Kidney tubule cell (primary cell): ENCODE measurements at places on chromosomes 3 and 15.

GRCh38 chr3:188001093-188001492, 152.9 kb upstream of the LPP start:
- DNase-seq: no peak

- DNase-seq: peak; percentile 40
Measured at GRCh38 chr3:171953301-171954022, 85.9 kb upstream of the FNDC3B start.

GRCh38 chr3:118487734-118488133, 546.9 kb downstream of the IGSF11 start:
- DNase-seq: no peak

DNA sequence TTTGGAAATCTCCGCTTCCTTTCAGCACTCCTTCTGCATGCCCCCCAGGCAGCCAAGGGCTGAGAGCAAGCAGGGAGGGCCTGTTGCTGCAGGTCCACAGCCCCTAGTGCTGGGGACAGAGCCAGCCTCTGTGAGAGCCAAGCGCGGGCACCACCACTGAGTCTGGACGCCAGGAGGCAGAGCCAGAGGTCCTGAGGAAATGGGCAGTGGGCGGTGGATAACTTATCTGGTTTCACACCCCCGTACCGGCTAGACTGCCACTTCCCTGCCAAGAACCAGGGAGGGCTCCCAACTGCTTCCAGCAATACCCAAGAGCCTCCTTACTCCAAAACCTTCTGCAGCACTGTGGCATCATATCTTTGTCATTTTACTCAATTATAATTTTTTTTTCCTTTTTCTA, 141.6 kb upstream of the IGF1R start:
- DNase-seq: no peak

- DNase-seq: no peak
Measured at GRCh38 chr3:79947957-79948356, 180.2 kb upstream of the ROBO1 start.

DNA sequence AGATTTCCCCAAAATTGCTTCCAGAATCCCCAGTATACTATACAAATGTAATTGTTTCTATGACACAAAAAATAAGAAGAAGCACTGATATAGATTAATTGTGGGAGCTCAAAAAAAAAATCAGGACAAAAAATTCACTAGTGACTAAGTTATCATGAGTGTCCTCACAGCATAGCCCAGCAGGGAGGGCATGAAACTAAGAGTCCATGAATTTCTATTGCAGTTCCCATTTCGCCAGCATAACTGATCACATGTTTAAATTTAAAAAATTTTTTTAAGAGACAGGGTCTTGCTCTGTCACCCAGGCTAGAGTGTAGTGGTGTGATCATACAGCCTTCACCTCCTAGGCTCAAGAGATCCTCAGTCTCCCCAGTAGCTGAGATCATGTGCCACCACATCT, 10.6 kb downstream of the NCEH1 start:
- no peak for DNase-seq

GRCh38 chr3:194711913-194712312, 26.2 kb downstream of the FAM43A start:
- peak; percentile 96 for DNase-seq

DNA sequence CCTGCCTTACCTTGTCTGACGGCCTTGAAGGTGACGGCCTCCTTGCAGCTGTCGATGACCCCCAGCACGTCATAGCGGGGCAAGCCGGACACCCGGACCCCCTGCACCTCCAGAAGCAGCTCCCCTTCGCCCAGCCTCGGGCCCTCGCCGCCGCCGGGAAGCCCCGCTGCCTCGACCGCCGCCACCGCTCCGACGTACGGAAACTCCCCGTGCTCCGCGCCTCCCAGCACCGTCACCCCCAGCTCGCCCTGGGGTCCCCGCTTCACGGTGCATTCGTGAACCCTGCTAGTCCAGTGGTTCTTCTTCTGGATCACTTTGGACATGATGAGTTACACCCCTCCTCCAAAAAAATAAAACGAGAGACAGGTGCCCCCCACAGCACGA, 740 bp downstream of the MAGI1 start:
- peak; percentile 9 for DNase-seq

DNA sequence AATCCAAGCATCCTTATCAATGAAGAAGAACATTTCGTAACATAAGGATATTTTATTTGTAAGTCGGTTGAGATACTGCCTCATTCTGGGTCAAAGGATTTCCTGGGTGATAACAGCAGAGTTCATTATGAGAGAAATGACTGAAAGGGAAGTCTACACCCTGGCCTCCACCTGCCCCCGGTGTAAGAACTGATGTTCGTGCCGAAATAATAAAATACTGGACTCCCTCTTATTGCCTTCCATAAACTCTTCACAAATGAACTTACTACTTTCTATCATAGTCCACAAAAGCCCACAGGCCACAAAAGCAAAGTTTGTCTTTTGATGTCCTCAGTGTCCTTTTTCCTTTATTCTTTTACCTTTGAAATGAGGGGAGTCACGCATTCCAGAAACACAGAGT, 174.4 kb downstream of the SERPINI1 start:
- no peak for DNase-seq

DNA sequence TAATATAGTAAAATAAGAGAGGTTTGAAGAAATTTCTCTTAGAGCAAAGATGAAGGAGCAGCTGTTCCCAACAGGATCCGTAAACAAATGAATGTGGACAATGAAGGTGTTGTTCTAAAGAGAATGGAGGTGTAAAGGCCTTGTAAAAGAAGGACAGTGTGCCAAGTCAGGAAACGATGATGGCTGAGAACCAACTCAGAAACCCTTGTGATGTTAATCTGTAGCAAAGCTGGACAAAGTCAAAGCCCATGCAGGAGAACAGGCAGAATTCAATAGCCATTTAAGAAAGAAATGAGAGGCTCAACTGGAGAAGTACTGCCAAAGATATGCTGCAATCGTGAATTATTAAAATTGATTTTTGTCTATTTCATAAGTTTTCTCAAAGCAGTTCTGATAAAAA, 192.2 kb downstream of the MBNL1 start:
- no peak for DNase-seq

DNA sequence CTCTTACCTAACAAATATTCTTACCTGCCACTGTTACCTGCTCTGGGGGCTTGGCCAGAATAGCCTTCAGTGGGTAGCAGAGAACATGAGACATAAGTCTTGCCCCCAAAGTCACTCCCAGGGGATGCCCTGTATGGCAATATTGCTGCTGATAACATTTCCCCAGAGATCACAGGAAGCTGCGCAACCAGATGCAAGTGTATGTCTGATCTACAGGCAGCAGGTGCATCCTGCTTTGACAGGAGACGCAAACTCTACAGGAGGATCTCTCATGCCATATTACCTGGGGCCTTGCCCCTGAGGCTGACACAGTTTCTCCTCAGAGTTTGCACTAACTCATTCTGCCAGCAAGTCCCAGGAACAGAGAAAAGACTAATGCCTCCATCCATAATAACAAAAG, 174.4 kb upstream of the LPP start:
- DNase-seq: no peak
